Stimulated activated CD4-positive, alpha-beta T cell treated with anti-CD3 and anti-CD28 coated beads, Interleukin-4, amount 100 ng/mL, for 48 hours (primary cell): ENCODE measurements at places on chromosomes 3 and 15.

- DNase-seq = no peak
Measured at GRCh38 chr3:58183221-58183620, 27.6 kb downstream of the DNASE1L3 start.

GRCh38 chr3:143128227-143128955 lies 8.8 kb downstream of the CHST2 start:
- DNase-seq = no peak

DNA sequence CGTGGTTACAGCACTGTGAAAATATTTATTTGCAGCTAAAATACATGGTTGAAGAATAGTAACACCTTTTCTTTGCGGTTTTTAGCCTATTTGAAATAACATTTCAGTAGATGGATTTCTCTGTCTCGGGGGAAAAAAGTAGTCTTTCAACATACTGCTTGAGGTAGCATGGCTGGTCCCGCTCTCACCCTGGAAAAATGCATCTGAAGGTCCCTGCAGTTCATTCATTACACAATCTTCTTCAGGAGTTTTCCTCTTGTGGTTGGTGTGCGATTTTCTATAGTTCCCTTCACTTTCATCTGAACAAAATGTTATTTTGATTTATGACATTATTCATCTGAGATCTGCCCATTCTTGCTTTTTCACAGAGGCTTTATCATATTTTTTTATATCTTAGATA lies 75.9 kb downstream of the STRIT1 start:
- DNase-seq = no peak

- DNase-seq = no peak
Measured at GRCh38 chr15:65086680-65087111, 10.2 kb downstream of the KBTBD13 start.

- DNase-seq = no peak
Measured at GRCh38 chr3:119841808-119842471, 60.0 kb downstream of the NR1I2 start.

- DNase-seq = no peak
Measured at GRCh38 chr3:26291840-26292239, 330.7 kb upstream of the LRRC3B start.

DNA sequence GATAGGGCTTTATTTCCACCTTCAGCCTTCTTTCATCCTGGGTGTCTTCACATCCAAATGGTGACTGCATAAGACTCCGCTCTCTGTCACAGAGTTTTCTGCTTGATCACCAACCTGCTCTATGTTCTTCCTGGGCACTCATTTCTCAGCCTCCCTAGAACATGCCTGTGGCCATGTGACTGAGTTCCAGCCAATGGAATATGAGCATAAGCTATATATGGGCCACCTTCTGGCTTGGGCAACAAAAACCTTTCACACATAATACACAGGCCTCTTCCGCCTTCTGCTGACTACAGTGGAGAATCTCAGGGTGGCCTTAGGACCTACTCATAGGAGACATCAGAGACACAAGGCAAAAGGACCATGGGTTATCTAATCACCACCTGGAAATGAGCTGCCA lies 51.2 kb upstream of the MED12L start:
- DNase-seq = no peak
